ENCODE measurements at places on chromosomes 2 and 18.

GRCh38 chr2:63257473-63257872, 206.8 kb downstream of the OTX1 start:
- no peak for DNase-seq

- DNase-seq = no peak
These were observed 214.7 kb downstream of the SS18 start for GRCh38 chr18:25875551-25876240.

GRCh38 chr2:78750219-78750618, 275.3 kb upstream of the REG3G start:
- DNase-seq = no peak

GRCh38 chr2:108239786-108240185, at the start of gene SULT1C3:
Gene SULT1C3, plus strand, starts transcription at chr2:108239968. Its CDS starts 7,227 bp downstream, at chr2:108247195.
- DNase-seq = no peak

GRCh38 chr2:40033781-40034180, 254.7 kb upstream of the THUMPD2 start:
- DNase-seq = no peak

- no peak for DNase-seq
These were observed 109.6 kb downstream of the COLEC12 start for GRCh38 chr18:390741-391478.

DNA sequence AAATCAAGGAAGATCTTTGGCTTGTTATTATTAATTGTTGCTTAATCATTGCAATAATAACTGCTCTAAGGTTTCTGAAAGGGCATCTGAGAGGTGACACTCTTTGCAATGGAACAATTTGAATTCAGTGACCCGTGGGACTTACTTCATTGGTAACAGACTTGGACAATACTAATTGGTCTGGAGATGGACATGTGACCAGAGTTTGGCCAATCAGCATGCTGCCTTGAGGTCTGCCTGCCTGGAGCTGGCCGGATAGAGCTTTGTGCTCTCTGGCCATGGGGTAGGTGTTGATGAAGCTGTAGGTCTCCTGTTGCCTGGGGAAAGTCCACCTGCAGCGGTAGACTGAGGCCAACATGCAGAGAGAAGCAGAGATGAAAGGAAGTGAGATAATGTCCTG, 24.0 kb upstream of the VPS4B start:
- no peak for DNase-seq

GRCh38 chr18:61643884-61644647, 248.7 kb downstream of the RNF152 start:
- DNase-seq = no peak

DNA sequence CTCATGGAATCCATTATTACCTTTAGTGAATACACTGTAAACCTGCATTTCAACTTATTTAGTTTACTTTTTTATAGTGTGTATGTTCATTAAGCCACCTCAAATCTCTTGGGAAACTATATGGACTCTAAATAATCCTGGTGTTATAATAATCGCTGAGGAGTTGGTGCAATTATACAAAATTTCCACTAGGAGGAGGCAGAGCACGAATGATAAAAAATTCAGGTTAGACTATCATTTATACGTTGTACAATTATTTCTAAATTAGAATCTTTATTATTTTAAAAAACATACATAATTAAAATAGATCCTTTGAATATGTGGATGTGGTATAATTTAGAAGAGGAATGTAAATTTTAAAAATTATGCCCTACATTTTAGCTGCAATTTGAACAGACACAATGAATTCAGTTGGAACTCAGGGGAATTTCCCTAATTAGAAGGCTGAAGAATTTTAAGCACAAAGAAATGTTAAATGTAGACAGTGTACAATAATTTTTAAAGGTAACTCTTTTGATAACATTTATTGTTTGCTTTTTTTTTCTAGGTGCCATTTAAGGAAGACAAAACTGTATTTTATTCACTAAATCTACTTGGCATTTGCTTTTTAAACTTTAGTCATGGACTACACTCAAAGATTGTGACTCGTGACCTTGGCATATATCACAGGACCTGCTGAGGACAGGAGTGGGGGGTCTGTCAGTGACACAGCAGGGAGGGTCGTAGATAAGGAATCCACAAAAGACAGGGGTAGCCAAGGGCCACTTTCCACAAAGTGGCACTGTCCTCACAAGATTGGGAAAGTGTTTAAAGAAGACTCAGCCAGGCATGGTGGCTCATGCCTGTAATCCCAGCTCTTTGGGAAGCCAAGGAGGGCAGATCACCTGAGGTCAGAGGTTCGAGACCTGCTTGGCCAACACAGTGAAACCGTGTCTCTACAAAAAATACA, 45.5 kb downstream of the RAB12 start:
- DNase-seq = no peak

DNA sequence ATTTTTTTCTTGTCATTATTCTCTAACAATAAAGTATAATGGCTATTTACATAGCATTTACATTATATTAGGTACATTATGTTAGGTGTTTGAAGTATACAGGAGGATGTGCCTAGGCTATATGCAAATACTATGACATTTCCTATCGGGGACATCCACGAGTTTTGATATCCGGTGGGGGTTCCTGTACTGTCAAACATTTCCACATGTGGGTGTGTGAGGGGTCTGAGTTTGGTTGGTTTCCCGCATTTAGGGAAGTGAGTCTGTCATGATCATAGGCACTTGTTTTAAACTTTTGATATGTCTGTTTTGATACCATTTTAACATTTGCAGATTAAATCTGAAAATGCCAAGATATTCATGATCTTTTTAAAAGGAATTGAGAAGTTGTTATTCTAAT, 76.0 kb downstream of the CEP192 start:
- DNase-seq = no peak

Measured in NCI-H2107 (cell line).